MG63 (cell line): ENCODE measurements at places on chromosomes 12 and 14. TPM values are rescaled to one million over a fixed set of nuclear protein-coding genes. Genes with fewer than 3 reads are reported as not detected.

Gene RNASE3
- not detected in 2 replicates for total RNA-seq

Gene CDKL1
- 4.7 and 15.2 TPM in 2 replicates for total RNA-seq

Gene MYF6
- total RNA-seq: 0.07 TPM in 1 of 2 replicates, not detected in the other

GRCh38 chr14:86613786-86614185 lies 1083.8 kb downstream of the FLRT2 start:
- DNase-seq: no peak

- DNase-seq: no peak
Measured at GRCh38 chr12:1579651-1580435, 14.5 kb downstream of the FBXL14 start.

GRCh38 chr12:2233034-2233433 lies 180.2 kb downstream of the CACNA1C start:
- DNase-seq: no peak

DNA sequence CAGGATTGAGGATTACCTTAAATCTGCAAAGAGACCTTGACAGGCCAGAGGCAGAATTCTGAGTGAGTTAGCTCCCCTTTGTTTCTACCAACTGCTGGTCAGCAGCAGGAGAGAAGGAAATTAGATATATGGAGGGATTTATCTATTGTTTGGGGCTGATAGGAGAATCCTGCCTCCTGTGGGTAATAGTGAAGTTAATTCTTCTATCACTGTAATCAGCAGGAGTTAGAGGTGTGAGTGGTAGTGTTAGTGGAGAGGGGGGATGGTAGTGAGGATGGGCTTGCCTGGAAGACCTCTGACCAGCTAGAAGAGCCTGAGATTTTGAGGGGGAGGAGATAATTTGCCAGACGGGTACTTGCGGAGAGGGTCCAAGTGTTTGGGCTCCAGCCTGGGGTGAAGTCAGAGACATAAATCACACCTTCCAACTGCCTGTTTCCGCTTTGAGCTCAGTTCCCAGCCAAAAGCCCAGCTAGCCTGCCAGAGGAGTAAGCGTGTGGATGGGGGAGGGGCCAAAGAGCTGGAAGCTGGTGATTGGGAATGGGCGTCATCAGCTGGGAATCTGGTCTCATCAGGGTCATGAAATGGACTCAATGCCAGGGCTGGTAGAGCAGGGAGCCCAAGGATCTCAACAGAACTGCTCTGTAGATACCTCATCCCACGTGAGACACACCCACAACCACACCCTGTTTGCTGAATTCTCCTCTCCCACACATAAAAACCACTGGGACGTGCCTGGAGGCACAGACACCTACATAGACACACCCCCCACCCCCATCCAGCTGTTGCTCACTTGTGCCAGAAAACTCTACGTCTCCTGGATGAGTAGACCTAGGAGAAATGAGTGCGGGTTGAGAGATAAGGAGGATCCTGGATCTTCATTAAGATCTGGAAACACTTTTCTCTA lies 13.1 kb upstream of the ITGA5 start:
- DNase-seq: peak; percentile 79

DNA sequence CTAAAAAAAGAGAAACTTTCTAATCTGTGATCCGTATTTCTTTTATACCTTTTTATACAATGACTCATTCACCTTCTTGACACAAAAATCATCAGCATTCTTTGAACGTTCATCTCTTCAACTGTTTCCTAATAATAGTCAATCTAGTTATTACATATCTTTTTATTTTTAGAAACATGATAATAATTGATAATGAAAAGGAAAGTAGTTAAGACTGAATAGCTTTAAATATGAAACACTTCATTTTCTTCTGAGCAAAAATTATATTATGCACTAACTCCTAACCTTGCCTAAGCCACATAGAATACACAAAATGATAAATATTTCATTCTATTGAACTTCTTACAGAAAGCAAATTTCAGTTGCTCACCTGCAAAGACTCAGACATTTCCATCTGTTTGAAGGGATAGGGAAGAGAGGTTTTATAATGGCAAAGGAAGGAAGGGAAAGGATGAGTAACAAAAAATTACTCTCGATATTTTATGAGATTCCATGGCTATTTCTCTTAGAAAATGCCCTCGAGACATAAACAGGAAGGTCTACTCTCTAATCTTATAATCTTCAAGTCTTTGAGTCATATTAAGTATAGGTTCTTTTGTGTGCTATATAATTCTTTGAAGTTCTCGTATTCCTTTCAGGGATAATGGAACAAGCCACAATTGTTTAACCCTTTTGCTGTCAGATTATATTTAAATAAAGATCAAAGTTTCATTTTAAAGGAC lies 7.5 kb upstream of the KLHL42 start:
- DNase-seq: no peak

DNA sequence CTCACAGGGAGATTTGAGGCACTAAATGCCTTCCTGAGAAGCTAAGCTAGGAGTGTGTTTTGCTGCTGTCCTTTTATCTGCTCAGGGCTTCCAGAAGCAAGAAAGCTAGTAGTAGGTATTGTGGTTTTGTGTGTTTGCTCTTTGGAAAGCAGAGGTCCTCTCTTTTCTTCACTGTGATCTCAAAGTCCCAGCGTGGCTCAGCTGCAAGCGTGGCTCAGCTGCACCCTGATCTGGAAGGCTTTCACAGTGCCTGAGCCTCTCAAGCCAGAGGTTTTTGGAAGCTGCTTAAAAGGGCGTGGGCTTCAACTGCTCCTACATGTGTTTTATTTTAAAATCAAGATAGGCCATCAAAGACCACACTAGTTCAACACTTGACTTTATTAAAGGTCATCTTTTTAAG lies 337.4 kb upstream of the RGS6 start:
- no peak for DNase-seq

DNA sequence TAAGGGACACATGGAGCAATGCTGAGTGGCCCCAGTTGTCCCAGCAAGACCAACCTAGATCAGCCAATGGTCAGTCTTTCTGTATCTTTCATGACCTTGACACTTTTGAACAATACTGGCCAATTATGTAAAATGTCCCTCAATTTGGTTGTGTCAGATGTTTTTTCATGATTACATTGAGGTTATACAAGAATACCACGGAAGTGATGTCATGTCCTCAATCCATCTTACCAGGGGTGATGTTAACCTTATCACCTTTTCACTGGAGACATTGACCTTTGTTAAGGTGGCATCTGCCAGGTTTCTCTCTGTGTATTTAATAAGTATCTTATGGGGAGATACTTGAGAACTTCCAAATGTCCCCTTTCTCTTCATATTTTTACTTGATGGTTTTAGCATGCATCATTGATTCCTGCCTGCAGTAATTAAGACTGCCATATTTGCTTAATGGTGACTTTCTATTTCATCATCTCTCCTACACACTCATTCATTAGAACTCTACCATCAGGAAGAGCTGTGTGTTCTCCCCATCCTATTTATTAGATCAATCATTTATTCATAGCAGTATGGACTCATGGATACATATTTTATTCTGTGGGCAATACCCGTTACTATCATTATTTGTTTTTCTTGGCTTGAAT lies 64.7 kb upstream of the RFLNA start:
- DNase-seq: no peak

DNA sequence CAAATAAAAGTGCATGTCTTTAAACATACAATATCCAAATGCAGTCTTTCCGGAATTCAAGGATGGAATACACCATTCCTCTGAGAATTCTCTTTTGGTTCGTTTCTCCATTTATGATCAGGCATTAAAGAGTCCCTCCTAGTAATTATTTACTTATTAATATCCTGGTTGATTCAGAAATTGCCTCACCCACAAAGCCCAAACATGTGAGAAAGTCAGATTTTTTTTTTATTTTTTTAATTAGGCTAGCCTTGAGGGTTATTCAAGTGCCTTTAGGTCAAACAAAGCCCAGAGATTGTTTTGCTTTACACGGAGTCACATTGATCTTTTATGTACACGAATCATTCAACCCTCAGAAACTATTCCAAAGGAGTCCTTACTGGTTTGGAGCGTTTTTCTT lies 6.4 kb upstream of the TSPAN8 start:
- no peak for DNase-seq

- no peak for DNase-seq
Measured at GRCh38 chr14:23023795-23024152, 10.9 kb downstream of the PSMB5 start.

DNA sequence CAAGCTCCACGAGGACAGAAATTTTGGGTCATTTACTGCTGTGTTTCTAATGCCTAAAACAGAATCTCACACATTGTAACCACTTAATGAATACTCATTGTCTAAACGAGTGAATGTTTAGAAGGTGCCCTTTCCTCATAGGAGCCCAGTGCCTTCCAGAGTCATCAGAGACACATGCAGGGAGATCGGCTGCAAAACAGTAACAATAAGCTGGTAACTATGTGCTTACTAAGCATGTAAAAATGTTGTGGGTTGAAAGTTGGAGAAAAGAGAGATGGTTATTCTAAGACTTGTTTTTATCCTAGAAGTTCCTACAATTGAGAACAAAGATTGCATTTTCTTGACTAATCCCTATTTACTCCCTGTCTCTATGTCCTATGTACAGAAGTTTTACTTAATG lies 7.4 kb downstream of the TESPA1 start:
- peak; percentile 21 for DNase-seq

DNA sequence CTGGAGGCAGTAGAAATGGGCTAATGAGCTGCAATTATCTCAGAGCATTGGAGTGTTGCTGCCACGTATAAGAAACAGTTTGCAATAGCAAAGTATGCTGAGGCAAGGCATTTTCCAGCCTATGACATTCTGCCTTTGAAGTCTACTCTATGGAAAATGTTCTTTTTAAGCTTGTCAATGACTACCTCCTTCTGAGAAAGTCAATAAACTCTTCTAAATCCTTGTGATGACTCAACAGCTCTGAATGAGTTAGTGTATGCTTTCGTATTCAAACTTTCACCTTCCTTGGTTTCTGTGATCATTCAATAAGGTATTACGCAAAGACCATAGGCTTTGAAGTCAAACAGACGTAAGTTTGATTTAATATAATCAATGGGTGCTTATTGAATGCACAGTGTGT lies 111.2 kb downstream of the CAPZA3 start:
- no peak for DNase-seq

DNA sequence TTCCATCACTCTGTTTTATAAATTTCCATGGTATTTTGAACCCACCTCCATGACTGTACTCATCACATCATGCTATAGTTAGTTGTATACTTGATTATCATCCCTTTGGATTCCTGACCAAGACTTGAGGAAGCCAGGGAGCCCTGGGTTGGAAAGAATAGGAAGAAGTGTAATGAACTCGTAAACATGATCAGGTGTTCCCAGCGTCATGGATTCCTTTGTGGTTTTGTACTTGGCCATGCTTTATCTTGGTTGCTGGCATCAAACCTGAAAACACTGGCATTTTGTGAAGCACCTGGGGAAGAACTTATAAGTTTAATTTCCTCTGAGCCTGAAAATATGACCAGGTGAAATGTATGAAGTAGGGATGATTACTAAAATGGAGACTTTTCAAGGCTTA lies 76.4 kb downstream of the CHST11 start:
- DNase-seq: no peak
